Breast epithelium (tissue), 4 donors: ENCODE measurements at places on chromosomes 4 and X. TPM values are rescaled to one million over a fixed set of nuclear protein-coding genes. Genes with fewer than 3 reads are reported as not detected.

- H3K36me3 ChIP-seq = no peaks in the 10 kb centered on the region
- no peaks in the 10 kb centered on the region for H3K4me1 ChIP-seq
- no peak for DNase-seq
- H3K27ac ChIP-seq = no peak overlapping the region
Measured at GRCh38 chrX:75291611-75292010, 17.7 kb downstream of the UPRT start.

GRCh38 chr4:88320780-88321373, 36.5 kb upstream of the PPM1K start:
- no peaks in the 10 kb centered on the region for H3K36me3 ChIP-seq
- no peak for DNase-seq
- H3K27me3 ChIP-seq = no peaks in the 10 kb centered on the region
- no peaks in the 10 kb centered on the region for H3K4me1 ChIP-seq

GRCh38 chr4:106681381-106681921, 312.9 kb upstream of the GIMD1 start:
- no peak overlapping the region for H3K4me3 ChIP-seq
- DNase-seq = no peak
- H3K27me3 ChIP-seq = no peaks in the 10 kb centered on the region
- no peak overlapping the region for H3K27ac ChIP-seq
- no peaks in the 10 kb centered on the region for H3K36me3 ChIP-seq

GRCh38 chrX:31805781-31806180, 733.9 kb upstream of the FTHL17 start:
- H3K4me1 ChIP-seq = no peaks in the 10 kb centered on the region
- H3K36me3 ChIP-seq = no peaks in the 10 kb centered on the region
- no peak overlapping the region for H3K27ac ChIP-seq
- H3K4me3 ChIP-seq = no peak overlapping the region
- H3K27me3 ChIP-seq = no peaks in the 10 kb centered on the region

Gene GAB1
- total RNA-seq = 24.8 TPM

Gene MTHFD2L
- 20.5 TPM for total RNA-seq

- H3K27me3 ChIP-seq = peaks cover 6% of the 10 kb centered on the region
- no peak overlapping the region for H3K27ac ChIP-seq
Measured at GRCh38 chrX:148872161-148872535, 371.7 kb downstream of the AFF2 start.

- H3K4me1 ChIP-seq = peaks cover 8% of the 10 kb centered on the region
- H3K27me3 ChIP-seq = no peaks in the 10 kb centered on the region
- H3K27ac ChIP-seq = peak overlapping the region; percentile 86
Measured at GRCh38 chr4:184383497-184384055, 90.8 kb downstream of the IRF2 start.

Gene DIAPH2
- 27.4 TPM for total RNA-seq
